ENCODE measurements at places on chromosomes 4 and X.

- DNase-seq, result no peak
Observed at GRCh38 chr4:42605264-42605663, 51.6 kb downstream of the ATP8A1 start.

GRCh38 chr4:185086053-185086452 is 57.0 kb upstream of the SLC25A4 start:
- no peak for DNase-seq

DNA sequence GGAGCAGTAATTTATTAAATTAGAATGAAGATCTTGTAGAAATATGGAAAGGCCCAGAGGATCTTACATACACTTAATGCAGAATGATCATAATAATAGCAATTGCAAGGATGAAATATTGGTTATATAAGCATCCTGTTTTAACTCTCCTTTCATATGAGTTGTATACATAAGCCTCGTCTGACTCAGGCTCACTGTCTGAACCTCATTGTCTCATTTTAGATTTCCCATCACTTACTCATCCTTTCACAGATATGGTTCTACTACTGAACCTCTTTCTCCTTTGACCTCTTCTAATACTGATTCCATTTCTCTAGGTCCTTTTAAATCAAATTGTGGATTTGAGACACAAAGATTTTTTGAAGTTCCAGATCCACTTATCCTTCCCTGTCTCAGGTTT is 277.3 kb upstream of the TRPC5 start:
- no peak for DNase-seq

GRCh38 chr4:140719686-140720085 is 36.5 kb downstream of the TBC1D9 start:
- no peak for DNase-seq

GRCh38 chr4:4302416-4302815 is 12.4 kb downstream of the ZBTB49 start:
- no peak for DNase-seq

DNA sequence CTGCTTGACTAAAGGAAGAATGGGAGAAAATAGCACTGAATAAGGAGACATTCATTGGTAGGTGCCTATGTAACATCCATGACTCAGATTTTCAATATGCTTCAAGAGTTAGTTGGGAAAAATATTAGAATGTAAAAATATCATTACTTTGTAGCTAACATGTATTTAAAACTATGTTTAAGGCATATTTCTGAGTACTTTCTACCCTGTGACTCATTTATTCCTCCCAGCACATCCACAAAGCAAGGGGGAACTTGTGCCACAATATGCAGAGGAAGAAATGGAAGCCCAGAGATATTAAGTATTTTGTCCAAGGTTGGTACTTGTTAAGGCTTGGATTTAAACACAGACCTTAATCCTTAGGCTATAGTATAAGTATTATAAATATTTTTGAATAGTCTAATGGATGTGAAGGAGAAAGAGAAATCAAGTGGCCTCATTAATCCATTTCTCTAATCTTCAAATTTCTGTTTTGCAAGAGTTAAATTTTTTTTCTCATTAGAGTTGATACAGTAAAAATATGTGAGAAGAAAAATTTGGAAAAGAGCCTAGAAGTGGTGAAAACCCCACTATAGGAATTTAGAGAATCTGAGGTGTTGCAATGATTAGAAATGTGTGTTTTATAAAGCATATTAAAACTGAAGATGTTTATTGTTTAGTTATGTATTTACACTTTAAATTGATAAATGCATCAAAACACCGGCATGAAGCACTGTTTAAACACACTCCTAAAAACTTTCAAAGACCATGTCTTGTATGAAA is 149.3 kb upstream of the GYPA start:
- no peak for DNase-seq

- DNase-seq, result no peak
Observed at GRCh38 chrX:66004928-66005829, 34.7 kb downstream of the VSIG4 start.

DNA sequence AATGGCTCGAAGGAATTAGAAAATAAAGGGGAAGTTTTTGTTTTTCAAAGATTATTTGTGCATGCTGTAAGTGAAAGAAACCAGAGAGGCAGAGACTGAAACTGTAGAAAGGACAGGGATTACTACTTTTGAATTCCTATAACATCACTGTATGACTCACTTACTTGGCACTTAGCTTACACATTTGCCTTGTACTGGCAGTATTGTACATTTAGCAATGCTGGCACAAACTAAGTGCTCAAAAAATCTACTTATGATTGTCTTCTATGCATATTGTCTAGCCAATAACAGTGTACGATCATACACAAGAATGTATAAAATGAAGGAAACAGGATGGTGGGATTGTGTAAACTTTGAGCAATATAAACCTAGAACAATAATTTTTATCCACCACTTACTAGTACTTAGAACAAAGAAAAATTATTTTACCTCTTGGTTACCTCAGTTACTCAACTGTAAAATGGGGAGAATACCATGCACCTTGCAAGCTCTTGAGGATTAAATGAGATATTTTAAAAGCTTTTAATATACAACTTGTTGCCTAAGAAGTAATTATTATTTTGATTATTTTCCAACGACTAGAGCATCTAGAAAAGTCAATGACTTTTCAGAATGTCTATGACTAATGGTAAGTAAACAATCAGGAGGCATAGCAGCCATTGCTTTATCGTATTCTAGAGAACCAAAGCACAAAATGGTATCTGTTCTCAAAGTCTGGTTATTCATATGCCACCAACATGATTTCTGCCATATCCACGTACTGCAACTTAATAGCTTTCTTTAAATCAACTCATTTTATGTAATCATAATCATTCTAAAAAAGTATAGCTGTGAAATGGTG is 4.7 kb downstream of the FAM120C start:
- no peak for DNase-seq
